Psoas muscle (tissue), 8 donors: ENCODE measurements at places on chromosomes 11 and 22. TPM values are rescaled to one million over a fixed set of nuclear protein-coding genes. Genes with fewer than 3 reads are reported as not detected.

The ASRGL1 gene
- 3.1 TPM for polyA plus RNA-seq

The DEUP1 gene
- not detected for polyA plus RNA-seq

The KRTAP5-1 gene
- polyA plus RNA-seq, result not detected

The SLC22A12 gene
- polyA plus RNA-seq, result not detected

The OR8A1 gene
- polyA plus RNA-seq, result not detected

The TRIM51 gene
- polyA plus RNA-seq, result not detected

The LRRC4C gene
- 0.04 TPM for polyA plus RNA-seq

The RFPL3 gene
- polyA plus RNA-seq, result not detected

The TRIM64C gene
- not detected for polyA plus RNA-seq
